Activated T-cell treated with anti-CD3 and anti-CD28 coated beads, Interleukin-2, amount 50 U/mL, for 1 hour (primary cell): ENCODE measurements at places on chromosomes 16 and 17.

- peak; percentile 29 for DNase-seq
Observed at GRCh38 chr17:39261286-39261685, 35.5 kb upstream of the STAC2 start.

DNA sequence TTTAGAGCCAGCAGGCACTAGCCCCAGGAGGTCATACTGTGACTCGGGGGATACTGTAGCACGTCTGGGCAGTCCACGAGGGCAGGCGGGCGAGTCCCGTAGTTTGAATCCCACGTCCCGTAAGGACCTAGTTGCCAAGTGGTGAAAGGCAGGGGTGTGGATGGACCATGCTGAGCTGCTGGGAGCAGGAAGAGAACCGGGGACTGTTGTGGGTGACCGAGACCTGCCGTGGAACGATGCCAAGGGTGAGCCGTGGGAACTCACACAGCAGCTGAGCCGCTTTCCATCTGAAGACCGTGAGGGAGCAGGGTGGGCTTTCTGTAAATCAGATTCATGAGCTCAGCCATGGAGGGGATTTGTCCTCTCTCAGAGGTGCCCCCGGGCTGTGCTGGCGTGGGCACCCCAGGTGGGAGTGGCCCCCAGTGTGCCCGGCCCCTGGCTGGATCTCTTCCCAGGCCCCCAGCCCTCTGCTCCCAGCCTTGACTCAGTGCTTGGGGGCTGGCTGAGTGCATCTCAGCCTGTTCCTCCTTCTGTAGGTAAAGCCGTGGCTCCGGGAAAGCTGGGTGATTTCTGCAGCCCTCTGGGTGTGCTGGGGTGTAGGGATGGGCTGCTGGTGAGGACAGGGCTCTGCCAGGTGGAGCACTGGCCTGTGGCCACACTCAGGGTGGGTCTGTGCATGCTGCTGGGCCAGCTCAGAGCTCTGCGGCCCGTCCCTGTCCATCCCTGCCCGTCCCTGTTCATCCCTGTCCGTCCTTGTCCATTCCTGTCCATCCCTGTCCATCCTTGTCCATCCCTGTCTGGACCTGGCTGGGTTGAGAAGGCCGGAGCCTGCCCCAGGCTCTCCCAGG is 13.6 kb downstream of the ASPSCR1 start:
- no peak for DNase-seq

DNA sequence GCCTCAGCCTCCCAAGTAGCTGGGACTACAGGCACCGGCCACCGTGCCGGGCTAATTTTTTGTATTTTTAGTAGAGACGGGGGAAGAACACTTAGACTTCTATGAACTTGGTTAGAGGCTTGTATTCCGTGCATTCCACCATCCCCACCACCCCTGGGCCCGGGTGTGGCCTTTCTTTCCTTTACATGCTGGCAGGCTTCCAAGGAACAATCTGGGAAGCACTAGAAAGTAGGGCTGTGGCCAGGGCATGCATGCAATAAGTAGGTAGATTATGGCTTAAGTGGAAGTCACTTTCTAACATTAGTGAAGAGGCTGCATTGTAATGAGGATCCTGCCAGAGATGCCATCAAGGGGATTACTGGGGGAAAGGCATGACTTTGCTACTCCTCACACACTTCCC is 171.6 kb downstream of the SHISA6 start:
- no peak for DNase-seq

- no peak for DNase-seq
Observed at GRCh38 chr16:13953501-13953900, 33.5 kb downstream of the ERCC4 start.

DNA sequence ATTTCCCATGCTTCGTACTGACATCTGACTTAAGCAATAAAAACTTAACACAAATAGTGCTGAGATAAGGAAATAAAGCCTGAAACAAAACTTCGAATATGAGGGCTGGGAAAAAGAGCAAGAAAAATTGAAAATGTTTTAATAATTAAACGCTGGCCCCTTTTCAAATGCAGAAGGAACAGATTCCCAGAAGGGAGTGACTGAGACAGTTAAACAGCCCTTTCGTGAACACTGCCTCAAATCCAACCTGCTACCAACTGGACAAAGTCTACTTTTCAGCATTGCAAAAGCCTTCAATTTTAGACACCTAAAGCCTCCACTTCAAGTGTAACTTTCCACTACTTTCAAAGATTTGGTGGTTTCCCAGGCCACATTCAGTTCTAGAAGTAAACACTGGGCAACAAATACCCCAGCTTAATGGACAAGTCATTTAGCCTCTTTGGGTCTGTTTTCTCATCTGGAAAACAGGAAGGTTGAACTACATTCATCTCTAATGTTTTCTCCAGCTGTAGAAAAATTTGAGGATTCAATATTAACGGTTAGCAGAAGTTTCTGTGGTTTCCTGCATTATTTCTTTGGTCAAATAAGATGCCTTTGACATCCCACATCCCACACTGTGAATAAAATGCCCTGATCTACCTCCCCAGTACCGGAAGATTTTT is 11.8 kb downstream of the RFFL start:
- DNase-seq, result no peak

DNA sequence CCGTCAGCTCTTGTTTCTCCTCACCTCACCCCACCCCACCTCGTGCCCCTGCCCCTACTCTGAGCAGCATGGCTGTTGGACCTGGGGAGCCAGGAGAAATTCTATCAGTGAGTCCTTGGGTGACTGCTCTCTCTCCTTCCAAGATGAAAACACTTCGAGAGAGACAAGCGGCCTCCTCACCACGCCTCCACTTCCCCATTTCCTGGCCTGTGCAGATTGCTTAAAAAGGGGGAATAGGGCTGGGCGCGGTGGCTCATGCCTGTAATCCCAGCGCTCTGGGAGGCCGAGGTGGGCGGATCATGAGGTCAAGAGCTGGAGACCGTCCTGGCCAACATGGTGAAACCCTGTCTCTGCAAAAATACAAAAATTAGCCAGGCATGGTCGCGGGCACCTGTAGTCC is 9.5 kb downstream of the DLX4 start:
- DNase-seq, result no peak

DNA sequence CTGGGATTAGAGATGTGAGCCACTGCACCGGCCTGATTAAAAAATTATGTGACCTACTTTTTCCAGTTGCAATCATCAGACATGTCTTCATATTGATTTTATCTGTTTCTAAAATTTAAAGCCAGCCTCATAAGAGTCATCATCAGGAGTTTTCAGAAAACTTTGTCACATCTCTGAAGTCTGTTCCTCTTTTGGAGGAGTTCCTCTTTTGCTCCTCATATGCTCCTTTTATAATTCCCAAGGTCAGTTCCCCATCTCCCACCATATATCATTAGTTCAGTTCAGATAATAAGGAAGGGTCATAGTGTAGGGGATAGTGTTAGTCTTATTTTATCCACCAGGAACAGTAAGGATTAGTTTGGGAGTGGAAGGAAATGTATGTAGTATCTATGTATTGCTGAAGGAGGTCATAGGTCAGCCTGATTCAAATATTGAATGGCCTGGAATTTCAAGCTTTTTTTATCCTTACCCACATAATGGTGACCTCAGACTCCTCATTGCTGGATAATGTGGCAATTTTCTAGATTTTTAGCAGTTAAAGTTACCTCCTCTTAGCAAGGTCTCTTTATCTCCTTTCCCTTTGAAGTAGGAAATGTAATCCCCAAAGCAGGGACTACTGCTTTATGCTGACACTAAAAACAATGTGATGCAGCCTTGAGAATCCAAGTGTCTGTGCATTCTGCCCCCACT is 13.8 kb upstream of the DUSP14 start:
- DNase-seq, result no peak
